Articular chondrocyte of knee joint (primary cell): ENCODE measurements at places on chromosomes 6 and 20. TPM values are rescaled to one million over a fixed set of nuclear protein-coding genes. Genes with fewer than 3 reads are reported as not detected.

The TSBP1 gene
- not detected in 2 replicates for total RNA-seq

The GNMT gene
- 0.11 TPM in 1 of 2 replicates, not detected in the other for total RNA-seq

The ARMH2 gene
- total RNA-seq: not detected in 2 replicates

The SOBP gene
- 9.9 and 10.4 TPM in 2 replicates for total RNA-seq

The LAMA4 gene
- 459 and 536 TPM in 2 replicates for total RNA-seq

The C20orf204 gene
- 1.2 and 1.4 TPM in 2 replicates for total RNA-seq

The BACH2 gene
- total RNA-seq: 0.91 and 1.3 TPM in 2 replicates

The PPP1R14C gene
- total RNA-seq: 11.8 and 13.9 TPM in 2 replicates

The SNAP25 gene
- total RNA-seq: not detected in 2 replicates

The OVOL2 gene
- not detected in 2 replicates for total RNA-seq

The KIF6 gene
- 0.76 and 0.78 TPM in 2 replicates for total RNA-seq

The GABRR1 gene
- total RNA-seq: not detected in 2 replicates

The MLN gene
- not detected in 2 replicates for total RNA-seq

The CALHM5 gene
- total RNA-seq: 3.1 and 4.2 TPM in 2 replicates

The ZNF292 gene
- total RNA-seq: 47.8 and 55.6 TPM in 2 replicates

The SPATS1 gene
- total RNA-seq: 0.13 TPM in 1 of 2 replicates, not detected in the other

The FAM217A gene
- not detected in 2 replicates for total RNA-seq

The LY6G6D gene
- not detected in 2 replicates for total RNA-seq

The ZSCAN16 gene
- 1.8 and 3.6 TPM in 2 replicates for total RNA-seq

The OOEP gene
- 0.39 and 0.43 TPM in 2 replicates for total RNA-seq

The FAM210B gene
- 64.5 and 75.3 TPM in 2 replicates for total RNA-seq

The BEND6 gene
- total RNA-seq: 27.1 and 33.3 TPM in 2 replicates

The NOX3 gene
- not detected in 2 replicates for total RNA-seq

The CCDC170 gene
- 2.7 and 2.8 TPM in 2 replicates for total RNA-seq

The C20orf96 gene
- 0.65 and 1.2 TPM in 2 replicates for total RNA-seq

The PTCRA gene
- not detected in 2 replicates for total RNA-seq

The GSTA3 gene
- total RNA-seq: not detected in 2 replicates

The GPLD1 gene
- total RNA-seq: 2.2 and 2.7 TPM in 2 replicates

The RNF217 gene
- 22.6 and 32.8 TPM in 2 replicates for total RNA-seq

The SIRPB2 gene
- not detected in 2 replicates for total RNA-seq

The MBOAT1 gene
- total RNA-seq: 5.4 and 6.4 TPM in 2 replicates

The BMP2 gene
- total RNA-seq: 11.6 and 16.3 TPM in 2 replicates

The DEFB125 gene
- total RNA-seq: not detected in 2 replicates

The CFAP61 gene
- total RNA-seq: not detected in 2 replicates

The ACTL10 gene
- total RNA-seq: 1.7 and 2.1 TPM in 2 replicates

The CD24 gene
- total RNA-seq: 4.2 and 49.1 TPM in 2 replicates

The HNF4A gene
- total RNA-seq: 0.11 TPM in 1 of 2 replicates, not detected in the other

The SGK1 gene
- total RNA-seq: 220 and 522 TPM in 2 replicates

The MUC21 gene
- total RNA-seq: not detected in 2 replicates

The FRK gene
- total RNA-seq: 1.0 and 1.6 TPM in 2 replicates

The SF3B5 gene
- total RNA-seq: 82.9 and 84.2 TPM in 2 replicates

The SIRPA gene
- total RNA-seq: 75.8 and 125 TPM in 2 replicates

The TGM3 gene
- 0.39 and 0.43 TPM in 2 replicates for total RNA-seq

The MACROD2 gene
- 2.1 and 2.4 TPM in 2 replicates for total RNA-seq

The TGM2 gene
- 19.2 and 60.4 TPM in 2 replicates for total RNA-seq
